ENCODE measurements at places on chromosomes 5 and 9.
A peak's percentile ranks its signal among the peaks of the same experiment; 100 is the strongest.

GRCh38 chr5:164306662-164307061, 801.2 kb downstream of the MAT2B start:
- no peak for DNase-seq

DNA sequence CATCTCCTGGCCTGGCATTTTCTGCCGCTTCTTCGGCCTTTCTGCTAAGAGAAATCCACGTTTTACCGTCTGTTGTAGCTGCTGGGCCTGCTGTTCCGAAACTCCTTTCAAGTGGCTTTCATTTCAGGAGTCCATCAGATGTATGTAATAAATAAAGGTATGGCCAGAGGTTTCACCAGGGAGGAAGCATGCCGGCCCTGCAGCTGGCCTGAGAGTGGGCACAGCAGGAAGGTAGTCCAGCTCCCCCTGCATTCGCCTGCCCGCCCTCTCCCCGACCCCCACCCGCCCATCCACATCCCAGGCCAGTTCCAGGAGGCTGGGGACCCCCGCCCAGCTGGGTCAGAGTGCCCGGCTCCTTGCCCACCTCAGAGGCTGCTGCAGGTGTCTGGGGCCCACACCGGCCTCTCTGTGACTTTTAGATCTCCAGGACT, 46.4 kb upstream of the EXOC3 start:
- DNase-seq: no peak

- no peak for DNase-seq
Measured at GRCh38 chr9:135908754-135909204, 1.4 kb upstream of the CAMSAP1 start.

DNA sequence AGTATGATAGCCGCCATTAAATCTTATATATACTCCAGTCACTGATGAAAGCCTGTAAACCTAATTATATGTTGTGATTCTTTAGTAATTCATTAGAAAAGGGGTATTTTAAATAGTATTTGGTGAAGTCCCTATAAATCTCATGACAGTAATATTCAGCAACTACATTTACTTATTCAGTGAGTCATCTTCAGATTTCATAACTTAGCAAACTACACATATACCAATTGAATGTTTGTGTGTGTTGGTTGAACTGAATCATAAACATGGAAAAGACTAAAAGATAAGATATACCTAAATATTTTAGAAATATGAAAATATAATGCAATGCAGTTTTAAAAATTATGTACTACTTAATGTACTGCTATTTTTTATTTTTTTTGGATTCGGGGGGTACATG, 1050.4 kb downstream of the MAT2B start:
- DNase-seq: no peak

DNA sequence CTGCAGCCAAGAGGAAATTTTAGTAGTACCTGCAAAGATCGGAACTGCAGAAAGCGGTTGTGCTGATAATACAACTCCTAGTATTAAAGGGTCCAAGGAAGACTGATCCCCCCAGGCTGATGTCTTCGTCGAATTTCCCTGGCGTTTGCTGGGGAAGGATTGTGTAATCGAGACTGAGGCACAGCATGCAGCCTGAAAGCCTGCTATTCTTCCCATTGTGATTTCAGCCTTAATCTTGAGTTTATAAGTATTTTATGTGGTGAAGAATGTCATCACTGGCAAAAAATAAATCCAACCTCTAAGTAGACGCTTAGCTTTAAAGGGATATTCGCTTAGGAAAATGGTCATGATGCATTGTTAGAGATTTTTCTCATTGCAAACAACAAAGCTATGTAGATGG, 21.3 kb upstream of the LMX1B start:
- DNase-seq: no peak

- DNase-seq: no peak
Measured at GRCh38 chr5:144451187-144451973, 280.7 kb downstream of the KCTD16 start.

DNA sequence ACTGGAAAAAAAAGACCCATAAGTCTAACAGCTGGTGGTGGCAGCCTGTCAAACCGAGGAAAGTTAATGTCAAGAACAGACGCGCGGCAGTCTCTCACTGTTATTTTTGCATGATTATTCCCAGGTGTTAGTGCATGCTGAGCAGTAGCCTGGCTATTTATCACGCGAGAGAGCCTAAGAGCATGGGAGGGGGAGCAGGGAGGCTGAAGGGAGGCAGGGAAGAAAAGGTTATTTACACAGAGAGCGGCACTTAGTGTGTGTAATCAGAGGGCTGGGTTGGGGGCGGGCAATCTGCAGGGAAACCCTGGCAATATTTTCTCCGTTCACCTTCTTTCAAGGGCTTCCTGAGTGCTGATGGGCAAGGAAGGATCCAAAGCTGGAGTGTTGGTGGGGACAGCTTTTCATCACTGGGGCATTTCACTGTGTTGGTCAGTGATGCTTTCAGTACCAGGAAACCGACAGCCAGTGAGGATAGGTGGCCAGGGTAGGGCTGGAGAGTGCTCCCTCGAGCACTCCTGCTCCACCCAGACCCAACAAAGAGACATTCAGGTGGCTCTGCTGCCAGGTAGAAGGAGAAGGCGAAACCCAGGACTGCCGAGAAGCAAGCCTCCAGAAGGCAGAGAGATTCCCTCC, 39.6 kb downstream of the ZNF608 start:
- peak; percentile 73 for DNase-seq

DNA sequence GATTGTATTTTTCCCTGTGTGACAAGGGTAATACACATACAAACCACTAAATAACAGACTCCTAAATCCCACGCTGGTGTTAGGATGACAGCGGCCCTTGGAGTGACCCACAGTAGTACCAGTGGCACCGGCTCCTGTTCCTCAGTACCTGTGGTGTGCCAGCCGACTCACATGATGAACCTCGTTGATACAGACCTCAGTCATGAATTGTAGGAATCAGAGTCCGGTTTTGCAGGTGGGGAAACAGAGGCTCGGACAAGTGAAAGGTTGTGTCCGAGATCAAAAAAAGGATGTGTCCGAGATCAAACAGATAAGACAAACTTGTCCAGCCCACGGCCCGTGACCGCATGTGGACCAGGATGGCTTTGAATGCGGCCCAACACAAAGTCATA, 78.0 kb downstream of the AMBP start:
- no peak for DNase-seq

GRCh38 chr5:94223235-94223634, 395.2 kb downstream of the KIAA0825 start:
- no peak for DNase-seq

- DNase-seq: no peak
Measured at GRCh38 chr5:162512935-162513565, 445.5 kb downstream of the GABRG2 start.

- DNase-seq: no peak
Measured at GRCh38 chr5:141958113-141958512, at the start of gene PCDH12. Gene PCDH12, minus strand, starts transcription at chr5:141958202. Its CDS starts 351 bp downstream, at chr5:141957851.

DNA sequence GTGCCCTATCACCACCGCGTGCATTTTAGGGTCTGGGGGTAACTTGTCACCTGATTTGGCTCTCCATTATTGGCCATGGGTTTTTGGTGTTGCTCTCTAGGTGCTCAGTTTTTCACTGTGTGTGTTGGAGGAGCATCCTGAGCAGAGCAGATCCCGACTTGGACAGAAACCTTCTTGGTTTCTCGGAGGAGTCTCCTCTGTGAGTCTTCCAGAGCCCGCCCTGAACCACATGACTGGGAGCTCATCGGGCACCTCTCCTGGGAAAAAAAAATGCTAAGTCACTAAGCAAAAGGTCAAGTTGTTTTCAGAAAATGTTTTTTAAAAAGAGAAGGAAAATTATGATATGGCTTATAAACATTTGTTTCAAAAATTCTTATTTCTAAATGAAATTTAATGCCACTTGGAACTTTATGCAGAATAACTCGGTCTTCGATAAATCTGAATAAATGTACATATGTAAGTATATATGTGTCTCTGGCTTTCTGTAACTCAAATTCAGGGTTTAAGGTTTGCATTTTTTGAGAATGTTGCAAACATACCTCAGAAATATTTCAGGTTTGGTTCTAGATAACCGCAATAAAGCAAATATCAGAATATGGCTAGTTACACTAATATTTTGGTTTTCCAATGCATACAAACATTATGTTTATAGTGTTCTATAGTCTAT, 255.2 kb downstream of the AUH start:
- no peak for DNase-seq

DNA sequence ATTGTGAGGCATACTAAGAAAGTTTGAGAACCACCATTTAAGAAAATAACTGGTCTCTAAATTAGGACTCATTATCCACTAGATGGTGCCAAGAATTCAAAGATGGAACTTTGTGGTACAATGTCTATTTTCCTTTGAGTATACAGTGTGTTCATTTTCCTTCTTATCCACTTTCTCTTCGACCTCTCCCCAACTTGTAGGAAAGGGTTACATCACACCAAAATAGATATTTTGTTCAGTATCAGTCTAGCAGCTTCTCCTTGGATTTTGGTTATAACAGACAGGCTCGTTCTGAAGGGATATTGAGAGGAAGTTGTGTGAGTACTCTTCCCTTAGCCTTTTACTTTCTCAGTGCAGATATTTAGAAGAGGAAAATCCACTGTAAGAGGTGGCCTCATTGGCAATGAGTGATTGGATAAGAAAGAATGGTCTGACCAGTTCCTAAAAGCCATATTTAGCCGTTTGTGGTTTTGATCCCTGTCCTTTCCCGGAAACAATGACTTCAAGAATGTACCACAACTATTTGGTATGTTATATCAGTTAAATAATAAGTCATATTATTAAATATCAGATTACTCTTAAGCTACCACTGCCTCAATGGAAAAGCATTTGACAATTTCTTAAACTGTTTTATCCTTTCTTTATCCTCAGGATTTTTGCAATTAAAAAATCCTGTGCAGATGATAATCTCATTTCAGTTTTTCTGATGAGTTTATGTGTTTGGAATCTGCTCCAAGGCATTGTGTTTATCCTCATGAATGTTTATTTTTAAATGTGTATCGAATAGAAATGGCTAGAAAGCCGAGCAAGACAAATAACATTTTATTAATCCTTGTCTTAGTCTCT, 69.0 kb upstream of the GRAMD2B start:
- peak; percentile 32 for DNase-seq

DNA sequence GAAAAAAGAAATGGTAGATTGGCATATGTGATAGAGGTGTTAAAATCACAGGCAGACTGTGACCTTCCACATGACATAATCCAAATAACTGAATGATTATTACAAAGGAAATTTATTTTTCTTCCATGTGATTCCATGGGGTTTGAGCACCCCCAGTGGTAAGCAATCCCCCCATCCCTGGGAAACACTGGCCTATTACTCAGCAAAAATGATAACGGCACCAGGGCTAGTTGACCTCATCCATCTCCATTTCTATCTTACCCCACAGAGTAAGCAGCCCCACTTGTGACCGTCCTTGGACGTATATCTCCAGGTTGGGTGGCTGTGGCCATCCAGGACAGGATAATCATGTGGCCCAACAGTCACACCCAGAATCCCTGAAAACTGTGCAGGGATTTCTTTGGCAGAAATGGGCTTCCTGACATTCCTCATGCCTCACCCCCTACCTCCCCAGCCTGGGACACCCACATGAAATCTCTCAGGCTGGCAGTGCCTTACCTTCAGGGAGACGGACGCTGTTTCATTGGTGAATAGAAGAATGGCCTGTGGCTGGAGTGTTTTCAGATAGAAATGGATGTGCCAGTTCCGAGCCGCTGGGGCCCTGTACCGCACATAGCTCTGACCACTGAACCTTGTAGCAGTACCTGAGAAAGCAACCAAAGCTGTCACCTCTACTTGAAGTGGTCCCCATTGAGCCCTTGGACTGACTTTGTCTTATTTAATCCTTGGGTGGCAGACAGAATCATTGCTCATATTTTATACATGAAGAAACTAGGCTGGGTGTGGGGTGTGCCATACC, 69.9 kb downstream of the SLC36A1 start:
- no peak for DNase-seq

DNA sequence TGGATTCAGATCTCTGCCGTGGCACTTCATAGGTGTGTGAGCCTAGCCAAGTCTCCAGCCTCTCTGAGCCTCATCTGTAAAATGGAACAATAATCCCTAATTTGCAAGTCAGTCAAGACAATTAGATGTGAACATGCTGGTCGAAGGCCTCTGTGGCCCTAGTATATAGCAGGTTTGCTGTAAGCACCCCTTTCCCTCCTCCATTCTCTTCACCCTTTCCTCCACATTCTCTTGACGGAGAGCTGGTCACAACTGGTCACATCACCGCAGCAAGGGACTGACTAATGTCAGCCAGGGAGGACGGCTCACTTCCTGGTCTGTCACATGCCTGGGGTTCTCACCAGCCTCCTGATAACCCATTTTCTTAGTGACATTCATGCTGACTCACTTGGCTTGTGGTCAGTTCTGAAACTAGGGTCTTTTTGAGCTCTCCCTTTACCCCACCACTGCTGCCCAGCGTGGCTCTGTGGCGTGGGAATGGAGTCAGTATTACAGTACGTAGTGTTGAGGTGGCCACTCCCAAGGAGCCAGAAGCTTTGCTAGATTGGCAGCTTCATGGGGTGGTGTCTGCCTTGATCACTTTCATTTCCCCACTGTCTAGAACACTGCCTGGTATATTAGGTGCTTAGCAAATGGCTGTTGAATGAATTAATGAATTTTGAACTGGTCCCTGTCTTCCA, 47.8 kb downstream of the ERGIC1 start:
- DNase-seq: no peak

DNA sequence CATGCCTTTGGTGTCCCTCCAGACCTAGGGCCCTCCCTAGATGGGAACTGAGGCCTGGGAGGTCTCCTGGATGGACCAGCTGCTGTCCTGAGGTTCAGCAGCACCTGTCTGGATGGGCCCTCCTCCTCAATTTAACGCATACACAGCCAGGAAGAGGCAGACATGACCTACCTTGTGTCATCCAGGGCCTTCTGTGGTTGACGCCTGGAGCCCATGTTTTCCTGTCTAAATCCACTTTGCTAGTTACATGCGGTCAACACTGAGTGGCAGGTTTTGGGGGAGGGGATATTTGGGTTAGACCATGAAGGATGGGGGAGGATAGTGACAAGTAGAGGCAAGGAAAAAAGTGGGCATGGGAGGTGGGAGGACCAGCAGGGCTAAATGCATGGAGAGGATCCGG, 3.1 kb upstream of the STC2 start:
- DNase-seq: no peak

DNA sequence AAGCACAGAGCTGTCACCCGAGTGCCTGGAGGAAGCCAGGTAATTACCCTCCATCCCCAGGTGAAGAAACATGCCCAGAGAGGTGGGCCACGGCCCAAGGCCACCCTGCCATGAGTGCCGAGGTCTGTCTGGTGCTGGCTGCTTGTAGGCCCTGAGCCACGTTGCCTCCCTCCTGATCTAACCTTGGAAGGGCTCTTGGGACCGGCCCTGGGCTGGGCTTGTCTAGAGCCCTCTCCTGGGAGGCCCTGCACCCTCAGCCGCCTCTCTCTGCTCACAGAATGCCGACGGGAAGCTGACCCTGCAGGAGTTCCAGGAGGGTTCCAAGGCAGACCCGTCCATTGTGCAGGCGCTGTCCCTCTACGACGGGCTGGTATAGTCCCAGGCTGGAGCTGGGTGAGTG, 39.4 kb upstream of the HMCN2 start:
- DNase-seq: no peak

- no peak for DNase-seq
Measured at GRCh38 chr9:91889161-91889911, 60.7 kb downstream of the ROR2 start.

GRCh38 chr5:137146402-137146890, 352.7 kb downstream of the SPOCK1 start:
- DNase-seq: no peak

Data from SK-N-DZ (cell line).